ENCODE measurements at places on chromosomes 2 and 18.

DNA sequence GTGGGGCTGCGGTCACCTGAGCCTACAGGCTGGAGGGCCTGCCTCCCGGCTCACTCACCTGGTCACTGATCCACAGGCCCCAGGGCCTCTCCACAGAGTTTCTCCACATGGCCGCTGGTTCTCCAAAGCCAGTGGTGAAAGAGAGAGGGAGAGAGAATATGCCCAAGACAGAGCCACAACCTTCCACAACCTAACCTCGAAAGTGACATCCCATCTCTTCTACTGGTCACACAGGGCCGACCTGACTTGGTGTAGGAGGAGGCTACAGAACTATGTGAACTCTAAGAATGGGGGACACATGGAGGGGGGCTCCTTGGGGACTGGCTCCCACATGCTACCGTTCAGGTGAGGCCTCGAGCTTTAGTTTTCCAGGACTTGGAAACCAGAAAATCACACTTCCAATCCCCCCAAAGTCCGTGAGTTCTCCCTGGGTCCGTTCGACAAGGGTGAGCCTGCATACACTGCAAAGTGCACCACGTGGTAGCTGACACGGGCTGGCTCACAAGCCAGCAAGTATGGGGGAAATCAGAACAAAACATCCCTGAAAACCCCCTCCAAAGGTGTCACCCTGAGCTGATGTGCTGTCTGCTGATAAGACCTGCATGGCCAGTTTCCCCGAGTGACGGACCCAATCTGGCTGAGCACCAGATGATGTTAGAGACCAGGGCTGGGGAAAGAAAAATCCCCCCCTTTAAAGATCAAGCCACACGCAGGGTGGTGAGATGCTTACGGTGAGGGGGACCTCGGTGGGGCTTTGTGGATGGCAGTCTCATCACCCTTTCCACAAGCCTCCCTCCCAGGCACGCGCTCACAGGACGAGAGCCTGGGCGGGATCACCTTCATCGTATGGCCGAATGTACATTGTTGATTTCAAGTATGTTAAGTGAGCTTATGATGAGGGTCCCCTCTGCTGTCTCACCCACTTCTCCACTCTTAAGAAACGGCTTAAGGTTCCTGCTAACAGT is 54.2 kb upstream of the SEMA4C start:
- DNase-seq, result no peak

- no peak for DNase-seq
Measured at GRCh38 chr2:72157871-72158771, 10.5 kb upstream of the CYP26B1 start.

DNA sequence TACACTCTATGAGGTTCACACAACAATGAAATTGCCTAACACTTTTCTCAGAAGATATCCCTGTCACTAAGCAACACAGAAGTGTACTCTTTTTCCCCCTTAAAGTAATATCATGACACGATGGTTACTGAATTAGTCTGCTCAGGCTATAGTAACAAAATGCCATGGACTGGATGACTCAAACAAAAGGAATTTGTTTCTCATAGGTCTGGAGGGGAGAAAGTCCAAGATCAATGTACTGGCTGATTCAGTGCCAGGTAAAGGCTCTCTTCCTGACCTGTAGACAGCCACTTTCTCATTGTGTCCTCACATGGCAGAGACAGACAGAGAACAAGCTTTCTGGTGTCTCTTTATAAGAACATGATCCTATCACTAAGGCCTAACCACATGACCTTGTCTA is 211.9 kb downstream of the RBM43 start:
- DNase-seq, result peak; percentile 17

GRCh38 chr18:10588975-10589374 is 63.1 kb downstream of the NAPG start:
- no peak for DNase-seq

DNA sequence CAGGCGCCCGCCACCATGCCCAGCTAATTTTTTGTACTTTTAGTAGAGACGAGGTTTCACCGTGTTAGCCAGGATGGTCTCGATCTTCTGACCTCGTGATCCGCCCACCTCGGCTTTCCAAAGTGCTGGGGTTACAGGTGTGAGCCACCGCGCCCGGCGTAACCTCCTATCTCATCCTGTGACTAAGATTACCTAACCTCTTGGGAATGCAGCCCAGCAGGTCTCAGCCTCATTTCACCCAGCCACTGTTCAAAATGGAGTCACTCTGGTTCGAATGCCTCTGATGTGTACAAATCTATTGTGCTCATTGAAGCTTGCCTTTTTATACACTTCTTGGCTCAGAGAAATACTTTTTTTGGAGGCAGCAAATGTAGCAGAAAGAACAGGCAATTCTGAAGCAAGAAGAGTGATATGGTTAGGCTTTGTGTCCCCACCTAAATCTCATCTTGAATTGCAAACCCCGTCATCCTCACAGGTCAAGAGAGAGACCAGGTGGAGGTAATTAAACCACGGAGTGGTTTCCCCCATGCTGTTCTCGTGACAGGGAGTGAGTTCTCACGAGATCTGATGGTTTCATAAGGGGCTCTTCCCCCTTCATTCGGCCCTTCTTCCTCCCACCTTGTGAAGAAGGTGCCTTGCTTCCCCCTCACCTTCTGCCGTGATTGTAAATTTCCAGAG is 60.6 kb downstream of the SLC4A3 start:
- DNase-seq, result no peak

DNA sequence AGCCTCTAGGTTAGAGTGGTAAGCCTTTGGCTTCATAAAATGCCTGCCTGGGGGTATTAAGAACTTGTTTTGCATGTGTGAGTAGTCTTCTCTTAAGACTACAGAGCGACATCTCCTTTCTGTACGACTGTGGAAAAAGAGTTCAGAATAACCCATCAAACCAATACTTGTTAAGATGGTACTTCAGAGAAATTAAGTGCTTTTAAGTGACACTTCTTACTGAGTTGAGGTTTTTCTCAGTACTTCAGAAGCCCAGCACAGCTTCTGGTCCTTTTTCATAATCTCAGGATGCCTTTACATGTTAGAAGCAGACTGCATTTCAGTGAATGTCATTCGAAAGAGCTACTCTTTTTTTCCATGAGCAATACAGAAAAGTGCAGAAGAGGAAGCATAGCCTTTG is 10.8 kb downstream of the XRCC5 start:
- no peak for DNase-seq

GRCh38 chr2:9941196-9941995 is 10.1 kb upstream of the GRHL1 start:
- DNase-seq, result no peak

DNA sequence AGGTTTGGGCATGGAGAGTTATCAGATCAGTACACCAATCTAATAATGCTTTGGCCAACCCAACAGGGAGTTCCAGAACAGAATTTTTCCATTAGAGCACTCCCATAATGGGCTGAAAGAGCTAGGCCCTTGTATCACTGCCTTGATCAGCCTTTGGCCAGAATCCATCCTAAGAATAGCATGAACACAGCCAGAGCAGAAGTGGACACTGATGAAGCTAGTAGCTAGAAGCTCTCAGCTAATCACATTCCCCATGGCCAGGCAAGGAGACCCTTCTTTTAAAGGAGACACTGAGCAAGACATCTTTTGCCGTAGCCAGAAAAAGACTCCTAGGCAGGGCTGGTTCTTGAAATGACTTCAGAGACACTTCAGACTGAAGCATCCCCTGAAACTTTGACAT is 236.0 kb downstream of the RAD51AP2 start:
- no peak for DNase-seq

GRCh38 chr2:191220671-191221070 is 24.5 kb upstream of the MYO1B start:
- DNase-seq, result no peak

GRCh38 chr2:142234741-142235140 is 103.9 kb upstream of the LRP1B start:
- DNase-seq, result no peak

GRCh38 chr2:159903443-159904126 is 105.6 kb upstream of the CD302 start:
- DNase-seq, result peak; percentile 76

DNA sequence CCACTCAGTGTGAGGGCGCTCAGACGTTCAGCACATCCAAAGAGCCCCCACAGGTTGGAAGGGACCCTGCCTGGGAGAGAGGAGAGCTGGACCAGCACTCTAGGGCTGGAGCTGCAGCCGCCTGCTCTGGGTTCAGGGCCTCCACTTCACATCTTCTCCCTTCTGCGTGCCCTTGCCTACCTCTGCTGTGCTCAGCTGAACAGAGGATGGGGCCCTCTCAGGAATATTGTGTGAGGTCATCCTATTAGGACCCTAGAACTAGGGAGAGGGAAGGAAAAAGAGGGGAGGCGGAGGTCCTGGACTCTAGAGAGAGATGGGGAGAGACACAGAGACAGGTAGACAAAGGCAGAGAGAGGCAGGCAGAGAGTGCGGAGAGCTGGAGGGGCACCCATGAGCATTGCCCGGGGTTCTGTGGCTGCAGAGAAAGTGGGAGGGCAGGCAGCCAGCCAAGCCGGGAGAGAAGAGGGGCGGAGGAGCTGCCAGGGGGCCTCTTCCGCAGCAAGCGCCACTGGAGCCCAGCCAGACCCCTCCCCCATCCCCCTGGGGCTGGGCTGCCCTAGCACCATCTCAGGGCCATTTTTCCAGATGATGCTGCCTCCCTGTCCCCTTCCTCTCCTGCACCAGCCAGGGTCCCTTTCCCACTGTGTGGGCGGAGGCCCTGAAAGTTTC is 8.3 kb upstream of the TNS1 start:
- no peak for DNase-seq

- DNase-seq, result peak; percentile 8
Measured at GRCh38 chr2:60565472-60565871, 12.0 kb upstream of the BCL11A start.

DNA sequence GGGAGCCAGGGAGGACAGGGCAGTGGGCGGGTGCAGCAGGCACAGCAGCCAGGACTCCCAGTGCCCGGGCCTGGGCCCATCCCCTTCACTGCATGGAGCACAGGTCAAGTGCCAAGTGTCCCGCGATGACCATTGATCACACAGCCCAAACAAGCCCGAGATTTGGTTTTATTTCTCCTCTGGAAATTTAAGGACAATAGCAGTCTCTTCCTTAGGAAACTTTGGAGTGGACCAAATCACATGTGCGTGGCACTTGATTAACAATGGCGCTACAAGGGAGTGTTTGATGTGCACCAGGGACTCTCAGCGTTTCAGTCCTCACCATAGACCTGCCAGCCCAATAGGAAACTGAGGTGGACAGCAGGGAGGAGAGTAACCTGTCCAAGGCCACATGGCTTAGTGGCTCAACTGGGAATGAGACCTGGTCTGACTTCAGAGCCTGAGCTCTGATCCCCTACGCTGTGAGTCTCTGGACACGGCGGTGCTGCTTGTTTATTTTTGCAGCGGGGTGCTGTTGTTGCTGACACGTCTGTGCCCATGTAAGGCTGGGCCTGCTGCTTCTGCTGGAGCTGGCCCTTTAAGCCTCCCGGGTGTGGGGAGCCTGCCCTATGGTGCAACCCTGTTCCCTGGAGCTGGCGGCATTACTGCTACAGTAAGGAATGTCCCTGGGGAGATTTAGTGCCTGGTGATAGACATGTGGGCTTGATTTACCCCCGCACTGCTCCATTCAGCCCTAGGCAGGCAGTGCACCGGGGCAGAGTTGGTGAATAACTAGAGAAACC is 194.2 kb downstream of the INHBB start:
- peak; percentile 27 for DNase-seq

DNA sequence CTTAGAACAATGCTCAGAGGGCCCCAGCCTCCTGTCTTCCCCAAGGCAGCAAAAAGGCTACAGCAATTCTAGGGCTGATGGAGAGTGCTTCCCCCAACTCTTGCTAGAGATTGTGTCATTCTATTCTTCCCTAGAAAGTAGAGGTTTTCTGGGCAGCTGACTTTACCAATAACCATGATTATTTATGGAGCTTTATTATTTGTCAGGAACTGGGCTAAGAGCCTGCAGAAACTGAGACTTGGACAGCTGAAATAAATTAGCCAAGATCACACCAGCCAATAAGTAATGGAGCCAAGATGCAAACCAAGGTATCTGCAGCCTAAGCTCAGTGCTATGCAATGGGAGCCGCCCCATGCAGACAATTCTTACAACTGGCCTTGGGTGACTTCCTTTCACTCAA is 84.8 kb downstream of the CCBE1 start:
- no peak for DNase-seq

DNA sequence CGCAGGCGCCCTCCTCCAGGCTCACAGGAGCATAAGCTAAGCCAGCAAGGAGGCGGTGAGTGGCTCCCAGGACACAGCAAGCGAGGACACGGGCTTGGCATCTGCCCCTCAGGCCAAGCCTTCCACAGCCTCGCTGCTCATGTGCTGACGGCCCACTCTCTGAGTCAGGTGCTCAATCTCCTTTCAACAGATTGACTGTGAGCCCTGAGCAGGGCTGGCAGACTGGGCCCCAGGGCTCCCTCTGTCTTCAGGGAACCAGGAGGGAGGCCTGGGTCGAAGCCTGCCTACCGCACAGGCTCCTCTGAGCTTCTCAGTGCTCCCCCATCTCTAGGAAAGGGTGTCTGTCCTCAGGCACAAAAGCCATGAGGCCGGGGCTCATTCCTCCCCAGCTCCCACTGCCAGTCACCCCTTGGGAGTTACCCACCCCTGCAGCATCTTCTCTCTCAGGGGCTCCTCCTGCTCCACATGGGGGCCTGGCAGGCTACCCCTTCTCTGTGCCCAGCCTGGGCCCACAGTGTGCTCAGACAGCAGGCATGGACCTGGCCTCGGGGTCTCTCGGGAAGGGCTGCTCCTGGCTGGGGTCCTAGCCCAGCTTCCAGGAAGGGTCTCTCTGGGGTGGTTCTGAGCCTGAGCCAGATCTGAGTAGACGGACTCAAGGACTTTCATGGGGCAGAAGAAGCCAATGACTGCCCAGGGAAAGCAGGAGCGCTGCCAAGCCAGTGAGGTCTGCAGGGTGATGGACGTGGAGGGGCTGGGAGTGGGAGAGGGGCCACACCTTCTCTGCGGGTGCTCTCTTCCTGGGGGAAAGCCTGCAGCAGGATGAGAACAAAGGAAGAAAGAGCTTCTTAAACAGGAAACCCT is 138.0 kb upstream of the GPC1 start:
- no peak for DNase-seq

DNA sequence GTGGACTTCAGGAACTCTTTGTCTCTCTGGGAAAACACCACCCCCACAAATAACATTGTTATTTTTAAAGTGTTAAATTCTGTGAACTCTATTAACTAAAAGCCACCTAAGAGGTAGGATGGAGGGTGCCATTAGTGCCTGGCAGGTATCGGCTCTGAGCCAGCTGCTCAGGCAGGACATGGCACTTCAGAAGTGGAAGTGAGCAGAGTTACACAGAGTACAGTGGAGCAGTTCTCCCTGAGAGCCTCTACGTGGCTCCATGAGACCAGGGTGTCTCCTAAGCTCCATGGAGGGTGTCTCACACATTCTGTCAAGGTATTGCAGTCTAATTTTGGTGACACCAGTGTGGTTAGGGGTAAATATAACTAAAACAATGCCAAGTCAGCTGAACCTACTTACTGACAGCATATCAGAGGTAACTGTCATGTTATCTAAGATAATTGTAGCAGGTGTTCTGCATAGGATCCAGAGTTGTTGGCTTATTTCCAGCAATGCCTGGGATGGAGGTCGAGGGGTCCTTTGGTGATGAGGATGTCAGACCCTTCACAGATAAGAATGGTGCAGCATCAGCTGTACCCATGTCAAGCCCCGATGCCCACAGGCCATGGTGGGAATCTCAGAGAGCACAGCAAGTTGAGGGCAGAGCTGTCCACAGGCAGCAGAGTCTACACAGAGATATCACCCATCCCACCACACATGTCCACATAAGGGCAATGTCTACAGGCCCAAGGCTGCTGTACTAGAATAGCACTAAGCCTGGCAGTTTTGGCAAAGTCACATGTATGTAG is 8.6 kb upstream of the MALL start:
- no peak for DNase-seq
